ENCODE measurements at places on chromosomes 1 and 21.

- DNase-seq = no peak
Observed at GRCh38 chr21:23522751-23523150, 2084.5 kb downstream of the MRPL39 start.

GRCh38 chr1:16979475-16980327, 719 bp downstream of the MFAP2 start:
- no peak for DNase-seq

DNA sequence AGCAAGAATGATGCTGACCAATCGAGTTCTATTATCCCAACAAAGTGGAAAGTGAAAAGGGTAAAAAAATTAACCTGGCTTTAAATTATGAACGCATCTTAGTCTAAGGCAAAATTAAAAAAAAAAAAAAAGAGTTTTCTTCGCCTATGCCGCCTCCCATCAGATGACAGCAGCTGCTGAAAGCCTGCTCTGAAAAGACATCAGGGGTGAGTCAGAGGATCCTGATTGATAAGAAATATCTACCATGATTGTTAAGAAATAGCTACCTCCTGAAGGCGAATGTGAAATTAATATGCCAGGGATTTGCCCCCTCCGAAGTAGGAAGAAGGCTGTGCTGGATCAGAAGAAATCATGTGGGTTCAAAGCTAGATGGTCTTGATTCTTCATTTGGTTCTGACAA, 216.8 kb upstream of the C1orf87 start:
- no peak for DNase-seq

DNA sequence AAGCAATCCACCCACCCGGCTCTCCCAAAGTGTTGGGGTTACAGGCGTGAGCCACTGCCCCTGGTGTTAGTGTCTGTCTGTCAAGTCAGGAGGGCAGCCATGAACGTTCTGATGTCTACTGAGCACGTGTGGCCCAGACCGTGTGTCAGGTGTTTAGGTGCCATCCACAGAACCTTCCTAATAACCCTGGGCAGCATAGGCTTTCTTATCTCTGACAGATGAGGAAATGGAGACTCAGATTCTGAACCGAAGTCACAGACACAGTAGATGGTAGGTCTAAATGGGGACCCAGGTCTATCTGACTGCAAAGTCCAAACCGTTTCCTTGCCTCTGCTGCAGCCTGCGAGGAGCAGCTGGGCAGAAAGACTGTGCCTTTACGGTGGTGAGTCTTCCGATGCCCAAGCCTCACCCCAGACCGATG, 622 bp upstream of the IL6R start:
- no peak for DNase-seq

- no peak for DNase-seq
Observed at GRCh38 chr21:35829067-35829466, 231.3 kb downstream of the SETD4 start.

DNA sequence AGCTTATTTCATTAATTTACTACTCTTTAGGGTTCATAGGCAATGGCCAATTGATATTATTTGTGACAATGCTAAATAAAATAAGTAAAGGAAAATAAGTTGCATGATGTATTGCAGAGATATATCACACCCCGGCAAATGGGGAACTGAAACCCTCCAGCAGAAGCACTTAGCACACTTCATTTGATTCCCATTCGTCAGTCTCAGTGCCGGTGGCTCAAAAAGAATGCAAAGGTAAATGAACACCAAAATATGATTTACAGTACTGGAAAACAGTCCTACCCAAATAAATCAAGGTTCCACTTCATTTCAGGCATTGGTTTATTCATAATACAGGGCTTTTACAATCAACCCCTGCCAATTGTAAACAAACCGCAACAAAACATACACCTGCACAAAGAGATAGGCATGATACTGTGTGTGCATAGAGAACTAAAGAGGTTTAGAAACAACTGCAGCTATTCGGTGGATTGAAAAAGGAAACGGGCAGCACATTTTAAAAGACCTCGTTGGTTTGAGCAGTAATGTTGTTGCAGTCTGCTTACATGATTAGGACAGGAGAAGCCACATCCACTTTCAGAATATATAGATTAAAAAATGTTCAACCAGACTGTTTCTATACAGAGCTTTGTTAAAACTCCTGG, 1019.2 kb downstream of the TTLL7 start:
- DNase-seq = no peak

DNA sequence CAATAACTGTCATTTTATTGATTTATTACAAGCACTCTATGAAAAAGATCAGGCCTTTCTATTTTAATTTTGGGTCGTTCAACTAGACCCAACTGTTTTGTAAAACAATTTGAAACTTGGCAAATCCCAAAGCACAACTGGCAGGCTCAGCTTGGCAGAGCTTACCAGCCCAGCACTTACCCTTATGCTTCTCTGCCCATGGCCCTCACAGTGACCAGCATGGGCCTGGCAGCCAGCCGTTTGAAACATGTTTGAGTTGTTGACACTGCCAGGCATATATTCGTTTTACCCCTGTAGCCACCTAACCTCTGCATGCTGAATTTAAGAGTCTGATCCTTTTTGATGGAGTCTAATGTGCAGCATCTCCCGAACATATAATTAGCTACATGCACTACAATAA, 796.7 kb upstream of the ADGRL2 start:
- DNase-seq = no peak

DNA sequence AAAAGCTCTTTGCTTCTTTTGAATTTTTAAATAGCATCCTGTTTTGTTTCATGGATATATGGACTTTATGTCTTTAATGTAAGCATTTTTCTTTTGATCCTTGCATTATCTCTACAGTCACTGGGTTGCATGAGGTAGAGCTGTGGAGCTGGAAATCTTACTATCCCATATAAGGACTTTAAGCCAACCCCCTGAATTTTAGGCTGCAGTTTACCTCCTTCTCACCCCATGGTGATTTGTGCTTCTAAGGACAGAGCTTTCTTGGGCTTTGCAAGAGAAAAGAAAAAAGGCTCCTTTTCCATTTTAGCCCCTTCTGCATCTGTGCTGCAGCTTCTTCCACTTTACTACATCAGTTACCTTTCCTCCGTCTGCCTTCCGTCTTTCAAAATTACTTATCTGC, 373.8 kb downstream of the HHAT start:
- DNase-seq = no peak

DNA sequence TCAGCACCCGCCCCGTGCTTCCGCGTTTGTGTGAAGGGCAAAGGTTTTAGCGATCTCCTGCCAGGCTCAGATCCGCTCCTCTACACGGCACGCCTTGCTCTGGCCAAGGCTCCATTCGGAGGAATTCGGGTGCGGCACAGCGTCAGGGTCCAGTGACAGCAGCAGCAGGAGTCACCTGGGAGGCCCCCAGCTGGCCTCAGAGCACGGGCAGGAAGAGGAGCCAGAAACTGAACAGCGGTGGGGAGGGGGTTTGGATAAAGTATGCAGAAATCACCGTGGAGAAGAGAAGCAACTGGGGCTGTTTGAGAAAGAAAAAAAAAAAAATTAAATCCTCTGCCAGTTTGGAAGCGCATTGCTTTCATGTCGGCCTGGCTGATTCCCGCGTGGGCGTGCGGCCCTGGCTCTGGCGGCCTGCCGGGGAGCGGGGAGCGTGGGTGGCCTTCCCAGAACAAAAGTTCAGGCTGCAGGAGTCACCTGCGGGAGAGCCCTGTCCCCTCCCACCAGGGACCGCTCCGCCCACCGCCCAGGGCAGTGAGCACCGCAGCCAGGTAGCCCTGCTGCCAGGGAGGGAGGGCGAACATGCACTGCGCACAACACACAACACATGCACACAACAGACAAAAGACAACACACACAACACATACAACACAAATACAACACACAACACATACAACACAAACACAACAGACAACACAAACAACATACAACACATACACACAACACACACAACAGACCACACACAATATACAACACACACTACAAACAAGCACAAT, 107.6 kb downstream of the ETS2 start:
- DNase-seq = no peak

- no peak for DNase-seq
Observed at GRCh38 chr1:8809342-8809736, 8.1 kb downstream of the RERE start.

GRCh38 chr1:36258960-36259344, 34.7 kb downstream of the THRAP3 start:
- DNase-seq = no peak

DNA sequence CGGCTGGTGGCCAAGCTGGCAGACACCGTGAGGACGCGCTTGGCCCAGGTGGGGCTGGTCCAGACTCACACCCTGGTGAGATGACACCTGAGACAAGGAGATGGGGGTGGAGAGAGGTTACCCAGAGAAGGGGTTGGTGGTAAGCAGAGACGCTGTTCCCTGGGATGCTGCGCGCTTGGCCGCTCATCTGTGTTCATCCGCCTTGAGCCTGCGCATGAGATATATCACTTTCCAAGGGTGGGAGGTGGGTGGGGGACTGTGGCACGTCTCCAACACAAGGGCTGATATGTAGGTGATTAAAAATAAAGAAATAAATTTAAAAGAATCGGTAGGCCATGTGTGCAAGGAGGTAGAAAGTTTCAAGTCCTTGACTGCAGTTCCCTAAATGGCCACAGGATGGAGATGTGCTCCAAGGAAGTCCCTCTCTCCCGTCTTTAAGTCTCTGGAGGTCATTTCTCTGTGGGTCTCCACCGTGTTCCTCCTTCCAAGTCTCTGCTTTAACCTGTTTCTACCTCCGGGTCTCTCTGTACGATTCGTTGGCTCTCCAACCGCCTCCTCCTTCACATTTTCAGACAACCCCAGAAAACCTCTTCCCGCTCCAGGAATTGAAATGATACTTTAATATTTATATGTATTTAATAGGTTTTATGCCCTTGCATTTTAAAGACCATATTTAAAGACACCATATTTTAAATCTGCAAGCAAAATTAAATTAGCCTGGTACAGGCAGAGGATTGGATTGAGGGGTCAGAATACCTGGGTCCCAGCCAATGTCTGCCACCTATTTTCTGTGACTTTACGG, 4.5 kb downstream of the TTC24 start:
- peak; percentile 54 for DNase-seq

DNA sequence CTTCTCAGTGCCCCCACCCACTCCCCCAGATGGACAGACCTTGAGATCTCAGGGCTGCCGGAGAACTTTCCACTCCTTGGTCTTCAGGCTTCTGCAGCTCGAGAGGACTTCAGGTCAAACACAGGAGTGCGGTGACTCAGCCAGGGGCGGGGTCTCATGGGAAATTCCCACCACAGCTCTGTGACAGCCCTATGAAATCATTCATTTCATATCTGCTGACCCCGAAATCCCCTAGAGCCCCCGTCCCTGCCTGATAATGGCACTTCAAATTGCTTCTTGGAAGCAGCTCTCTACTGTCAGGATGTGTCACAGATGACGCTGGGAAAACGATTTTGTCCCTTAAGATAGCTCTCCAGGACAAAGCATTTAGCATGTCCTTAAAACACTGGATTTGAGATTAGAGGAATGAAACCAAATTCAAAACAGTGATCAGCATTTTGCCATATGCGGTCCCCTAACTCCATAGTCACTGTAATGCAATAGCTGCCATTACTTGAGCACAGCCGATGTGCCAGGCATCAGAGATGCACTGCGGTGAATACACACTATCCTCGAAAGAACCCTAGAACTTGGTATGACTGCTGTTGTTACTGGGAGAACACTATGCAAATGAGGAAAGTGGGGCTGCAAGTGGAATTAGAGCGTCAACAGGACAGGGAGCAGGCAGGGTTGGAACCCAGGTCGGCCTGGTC, at the start of gene TNFRSF9:
TNFRSF9 (minus strand) TSS at position 95 of the 692 bp plus-strand sequence. CDS start 845 bp downstream, outside the sequence.
- DNase-seq = no peak

- no peak for DNase-seq
Observed at GRCh38 chr1:119778886-119779560, 10.3 kb upstream of the HMGCS2 start.

GRCh38 chr1:233477359-233477758, 136.5 kb upstream of the KCNK1 start:
- no peak for DNase-seq

DNA sequence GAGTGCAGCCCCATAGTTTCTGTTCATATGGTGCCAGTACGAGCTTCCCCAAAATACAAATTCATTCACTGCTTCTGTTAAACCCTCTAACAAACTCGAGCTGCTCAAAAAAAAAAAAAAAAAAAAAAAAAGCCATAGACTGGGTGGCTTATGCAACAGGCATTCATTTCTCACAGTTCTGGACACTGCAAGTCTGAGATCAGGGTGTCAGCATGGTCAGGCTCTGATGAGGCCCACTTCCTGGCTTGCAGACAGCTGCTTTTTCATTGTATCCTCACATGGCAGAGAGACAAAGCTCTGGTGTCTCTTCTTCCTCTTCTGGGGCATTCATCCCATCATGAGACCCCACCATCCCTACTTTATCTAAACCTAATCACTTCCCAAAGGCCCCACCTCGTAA, 121.6 kb downstream of the PTBP2 start:
- peak; percentile 38 for DNase-seq

DNA sequence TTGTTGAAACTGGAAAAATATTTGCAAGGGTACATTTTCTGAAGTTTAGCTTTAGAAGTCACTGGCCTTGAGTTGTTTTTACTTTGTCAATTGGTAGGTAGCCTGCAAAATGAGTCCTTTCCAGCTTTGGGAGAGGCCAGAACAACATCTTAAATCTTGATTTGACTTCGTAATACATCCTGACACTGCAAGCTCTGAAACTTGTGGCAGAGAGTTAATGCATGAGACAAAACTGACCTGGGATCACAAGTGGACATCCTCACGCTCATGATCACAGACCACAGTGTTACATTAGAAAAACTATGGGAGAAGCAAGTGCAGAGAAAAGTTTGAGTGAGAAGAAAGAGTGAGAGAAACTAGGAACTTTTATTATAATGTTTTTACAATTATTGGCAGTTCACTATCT, 550.9 kb downstream of the USP25 start:
- DNase-seq = no peak

GRCh38 chr1:174982971-174983689, 16.6 kb upstream of the CACYBP start:
- DNase-seq = no peak

DNA sequence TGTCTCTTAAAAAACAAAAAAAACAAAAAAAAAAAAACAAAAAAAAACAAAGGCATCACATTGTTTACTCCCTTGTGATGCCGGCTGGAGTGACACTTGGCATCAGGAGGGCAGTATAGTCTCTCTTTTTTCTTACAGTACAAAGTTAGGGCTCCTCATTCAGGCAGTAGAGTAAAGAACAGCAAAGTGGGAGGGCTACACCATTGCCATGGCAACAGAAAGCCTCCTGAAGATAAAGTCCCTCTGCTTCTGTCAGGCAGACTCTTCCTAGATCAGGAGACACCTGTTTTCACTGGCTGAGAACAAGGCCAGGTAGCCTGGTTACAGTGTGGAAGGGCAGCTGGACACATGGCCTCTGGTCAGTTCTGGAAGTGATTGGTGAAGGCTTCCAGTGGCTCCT, 41.3 kb upstream of the RAB3GAP2 start:
- DNase-seq = no peak

- no peak for DNase-seq
Observed at GRCh38 chr1:185526344-185527307, 207.6 kb upstream of the HMCN1 start.

Measured in AG09309 (cell line).